ENCODE measurements at places on chromosomes 2 and 18. TPM values are rescaled to one million over a fixed set of nuclear protein-coding genes. Genes with fewer than 3 reads are reported as not detected.

DNA sequence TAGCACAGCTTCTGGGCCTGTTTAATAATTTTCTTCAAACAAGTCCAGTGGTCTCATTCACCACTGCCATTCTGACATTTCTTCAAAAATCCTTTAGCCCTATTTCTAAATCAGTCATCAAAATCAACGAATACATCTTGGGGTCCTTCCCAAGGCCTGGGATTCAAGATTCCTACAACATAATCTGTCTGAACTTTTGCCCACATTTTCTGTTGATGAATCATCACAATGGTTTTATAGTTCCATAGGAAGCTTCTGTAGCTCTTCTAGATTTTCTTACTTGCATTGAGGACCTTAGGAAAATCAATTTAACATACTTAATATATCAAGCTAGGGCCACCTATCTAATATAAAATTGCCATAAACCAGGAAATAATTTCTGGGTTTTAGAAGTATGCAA, 811.8 kb upstream of the ACVR2A start:
- DNase-seq, result no peak

DNA sequence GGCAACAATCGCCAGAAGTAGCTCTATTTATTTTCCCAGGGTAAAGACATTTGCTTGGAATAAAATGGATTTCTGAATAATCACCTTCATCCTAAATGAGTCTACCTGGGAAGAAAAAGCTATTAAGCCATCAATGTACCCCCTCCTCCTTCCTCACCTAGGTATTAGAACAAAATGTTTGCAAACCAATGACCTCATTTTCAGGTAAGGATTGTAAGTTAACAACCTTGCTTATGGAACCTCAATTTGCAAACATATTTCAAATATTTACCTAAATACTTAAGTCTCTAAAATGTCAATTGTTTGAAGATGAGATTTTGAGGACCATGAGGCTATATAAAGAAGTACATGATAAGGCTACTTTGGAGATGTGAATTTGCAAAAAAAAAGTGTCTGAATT, 43.9 kb downstream of the CAVIN2 start:
- no peak for DNase-seq

GRCh38 chr2:83017366-83018090, 1441.6 kb downstream of the SUCLG1 start:
- DNase-seq, result no peak

DNA sequence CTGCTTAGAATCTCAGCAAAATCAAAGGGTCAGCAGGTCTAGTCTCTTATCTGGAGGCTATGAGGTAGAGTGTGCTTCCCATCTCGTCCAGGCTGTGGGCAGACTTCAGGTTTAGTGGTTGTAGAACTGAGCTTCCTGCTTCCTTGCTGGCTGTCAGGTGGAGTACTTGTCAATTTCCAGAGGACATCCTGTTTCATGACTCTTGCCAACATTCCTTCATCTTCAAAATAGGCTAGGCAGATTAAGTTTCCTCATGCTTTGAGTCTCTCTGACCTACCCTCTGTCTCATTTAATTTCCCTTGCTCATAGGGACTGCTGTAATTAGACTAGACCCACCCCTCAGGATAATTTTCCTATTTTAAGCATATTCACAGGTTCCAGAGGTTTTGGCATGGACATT, 562.6 kb downstream of the SPAG16 start:
- no peak for DNase-seq

- no peak for DNase-seq
Observed at GRCh38 chr2:86570059-86570458, 6.8 kb upstream of the CHMP3 start.

- no peak for DNase-seq
Observed at GRCh38 chr18:23824669-23825068, 135.4 kb downstream of the LAMA3 start.

DNA sequence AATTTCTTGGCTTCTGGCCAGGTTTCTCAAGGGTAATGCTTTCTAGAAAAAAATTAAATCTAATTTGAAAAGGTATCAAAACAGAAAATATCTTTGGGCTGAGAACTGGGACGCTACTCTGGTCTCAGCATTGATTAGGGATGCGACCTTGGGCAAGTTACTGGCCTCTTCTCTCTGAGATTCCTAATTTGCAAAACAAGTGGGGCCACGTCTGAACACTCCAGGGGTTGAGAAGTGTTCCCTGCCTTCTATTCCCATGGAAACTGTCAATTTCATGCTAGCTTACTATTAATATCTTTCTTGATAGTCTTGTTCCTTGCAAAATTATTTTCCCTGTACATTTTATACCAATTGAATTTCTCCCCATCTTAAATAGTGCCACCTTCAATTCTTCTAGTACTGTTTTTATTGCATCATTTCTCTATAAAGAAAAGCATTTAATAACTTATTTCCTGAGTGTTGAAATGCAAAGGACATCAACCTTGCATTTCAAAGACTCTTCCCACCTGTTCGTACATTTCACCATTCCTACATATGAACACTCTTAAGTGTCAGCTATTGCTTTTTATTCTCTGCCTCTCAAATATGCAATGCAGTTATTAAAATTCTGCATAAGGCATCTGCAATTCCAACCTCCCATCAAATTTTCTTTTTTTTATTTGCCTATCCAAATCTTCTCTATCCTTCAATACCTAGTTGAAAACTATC, 118.3 kb upstream of the DSEL start:
- no peak for DNase-seq

- DNase-seq, result peak; percentile 27
Observed at GRCh38 chr2:237892984-237893595, 33.7 kb downstream of the RAMP1 start.

DNA sequence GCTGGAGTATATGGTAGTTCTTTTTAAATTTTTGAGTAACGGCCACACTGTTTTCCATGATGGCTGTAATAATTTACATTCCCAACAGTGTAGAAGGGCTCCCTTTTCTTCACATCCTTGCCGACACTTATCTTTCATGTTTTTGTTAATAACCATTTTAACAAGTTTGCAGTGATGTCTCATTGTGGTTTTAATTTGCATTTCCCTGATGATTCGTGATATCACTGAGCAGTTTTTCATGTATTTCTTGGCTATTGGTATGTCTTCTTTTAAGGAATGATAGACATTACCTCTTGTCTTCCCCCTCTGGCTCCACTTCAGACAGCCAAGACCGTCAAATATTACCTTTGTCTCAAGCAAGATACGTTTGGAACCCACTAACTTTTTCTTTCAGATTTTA, 371.1 kb upstream of the NRP2 start:
- no peak for DNase-seq

GRCh38 chr2:137420744-137421143, 543.5 kb upstream of the HNMT start:
- no peak for DNase-seq

DNA sequence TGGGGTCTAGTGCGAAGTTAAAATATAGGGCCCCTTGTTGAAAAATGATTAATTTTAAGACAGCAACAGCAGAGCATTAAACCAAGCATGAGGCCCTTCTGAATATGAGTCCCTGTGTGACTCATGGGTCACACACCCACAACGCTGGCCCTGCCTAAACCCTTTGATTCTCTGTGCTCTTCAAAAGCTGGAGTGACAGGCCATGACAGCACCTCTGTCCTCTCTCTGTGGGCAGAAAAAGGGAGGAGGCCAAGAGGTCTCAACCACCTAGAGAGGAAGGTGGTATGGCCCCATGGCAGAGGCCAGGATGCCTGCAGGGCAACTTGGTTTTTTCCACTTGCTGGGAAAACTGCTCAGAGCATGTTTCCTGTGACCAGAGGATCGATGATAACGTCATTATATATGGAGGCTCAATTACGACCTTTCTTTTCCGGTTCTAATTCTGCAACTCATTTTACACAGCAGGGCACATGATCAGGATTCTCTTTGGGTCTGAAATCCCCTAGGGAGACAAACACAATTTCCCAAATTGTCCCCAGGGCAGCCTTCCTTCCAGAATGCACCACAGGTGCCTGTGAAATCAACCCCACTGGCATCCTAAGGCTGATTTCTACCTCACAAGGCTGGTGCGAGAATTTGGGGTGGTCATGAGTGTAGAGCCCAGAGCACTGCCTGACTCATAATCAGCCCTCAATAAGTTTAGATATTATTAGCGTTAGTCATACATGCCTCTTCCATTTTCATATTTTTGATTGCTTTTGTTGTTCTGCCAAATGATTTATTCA, 102.0 kb upstream of the PPP1CB start:
- peak; percentile 71 for DNase-seq

- DNase-seq, result no peak
Observed at GRCh38 chr2:168751104-168751740, 51.2 kb upstream of the NOSTRIN start.

DNA sequence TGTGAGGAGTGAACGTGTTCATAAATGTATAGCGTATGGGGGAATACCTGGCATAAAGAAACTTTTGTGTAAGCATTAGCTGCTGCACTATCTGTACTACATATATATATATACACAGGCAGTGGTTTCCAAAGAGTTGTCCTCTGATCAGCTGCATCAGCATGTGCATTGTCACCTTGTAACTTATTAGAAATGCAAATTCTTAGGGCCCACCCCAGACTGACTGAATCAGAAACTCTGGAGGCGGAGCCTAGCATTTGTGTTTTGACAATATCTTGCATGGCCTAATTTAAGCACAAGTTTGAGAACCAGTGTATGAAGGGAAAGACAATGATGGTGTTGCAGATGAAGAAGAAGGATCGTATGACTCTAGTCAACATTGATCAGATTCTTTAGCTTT, 299.5 kb downstream of the CCDC102B start:
- no peak for DNase-seq

DNA sequence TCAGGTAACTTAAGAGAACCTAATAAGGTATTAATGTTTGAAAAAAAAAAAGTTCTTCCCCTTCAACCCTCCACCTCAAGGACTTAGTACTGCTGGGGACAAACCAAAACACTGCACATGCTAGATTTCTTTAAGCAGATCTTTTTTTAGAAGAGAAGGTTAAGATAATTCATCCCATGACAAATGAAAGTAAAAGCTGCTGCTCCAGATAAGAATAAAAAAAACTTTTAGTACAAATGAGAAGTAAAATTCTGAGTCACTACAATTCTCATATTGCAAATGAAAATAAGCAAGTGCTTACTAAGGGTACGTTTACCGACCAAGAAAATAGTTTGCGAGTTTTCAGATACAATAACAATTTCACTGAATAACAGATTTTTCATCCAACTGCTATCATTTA, 8.9 kb downstream of the STAM2 start:
- DNase-seq, result no peak

GRCh38 chr2:88574445-88574844, 52.8 kb downstream of the EIF2AK3 start:
- DNase-seq, result no peak

- no peak for DNase-seq
Observed at GRCh38 chr18:5015213-5015612, 181.8 kb downstream of the AKAIN1 start.

DNA sequence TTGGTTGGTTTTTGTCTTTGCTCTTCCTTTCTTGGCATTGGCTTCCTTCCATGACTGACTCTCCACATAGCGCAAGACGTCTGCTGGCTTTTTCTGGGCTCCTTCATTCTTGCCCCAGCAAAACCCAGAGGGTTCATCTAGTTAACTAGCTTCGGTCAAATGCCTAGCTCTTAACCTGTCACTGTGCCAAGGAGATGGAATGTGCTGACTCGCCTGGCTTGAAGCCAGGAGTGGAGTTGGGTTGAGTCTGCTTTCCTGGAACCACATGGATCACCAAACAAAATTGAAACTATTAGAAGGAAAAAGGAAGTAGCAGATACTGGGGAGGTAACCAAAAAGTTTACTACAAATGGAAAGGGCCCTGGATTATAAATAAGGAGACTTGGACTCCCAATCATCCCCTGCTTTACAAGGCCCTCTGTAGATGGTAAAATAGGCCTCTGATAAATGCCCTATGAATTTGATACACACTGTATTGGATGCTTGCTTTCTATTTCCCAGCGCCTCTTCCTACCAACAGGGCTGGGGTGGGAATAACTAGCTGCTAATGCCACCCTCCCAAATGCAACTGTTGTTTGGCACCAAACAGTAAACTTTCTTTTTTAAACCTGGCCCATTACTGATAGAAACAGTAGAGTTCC, 11.3 kb downstream of the MALT1 start:
- no peak for DNase-seq

GRCh38 chr18:68429111-68429510, 285.8 kb downstream of the TMX3 start:
- DNase-seq, result no peak

DNA sequence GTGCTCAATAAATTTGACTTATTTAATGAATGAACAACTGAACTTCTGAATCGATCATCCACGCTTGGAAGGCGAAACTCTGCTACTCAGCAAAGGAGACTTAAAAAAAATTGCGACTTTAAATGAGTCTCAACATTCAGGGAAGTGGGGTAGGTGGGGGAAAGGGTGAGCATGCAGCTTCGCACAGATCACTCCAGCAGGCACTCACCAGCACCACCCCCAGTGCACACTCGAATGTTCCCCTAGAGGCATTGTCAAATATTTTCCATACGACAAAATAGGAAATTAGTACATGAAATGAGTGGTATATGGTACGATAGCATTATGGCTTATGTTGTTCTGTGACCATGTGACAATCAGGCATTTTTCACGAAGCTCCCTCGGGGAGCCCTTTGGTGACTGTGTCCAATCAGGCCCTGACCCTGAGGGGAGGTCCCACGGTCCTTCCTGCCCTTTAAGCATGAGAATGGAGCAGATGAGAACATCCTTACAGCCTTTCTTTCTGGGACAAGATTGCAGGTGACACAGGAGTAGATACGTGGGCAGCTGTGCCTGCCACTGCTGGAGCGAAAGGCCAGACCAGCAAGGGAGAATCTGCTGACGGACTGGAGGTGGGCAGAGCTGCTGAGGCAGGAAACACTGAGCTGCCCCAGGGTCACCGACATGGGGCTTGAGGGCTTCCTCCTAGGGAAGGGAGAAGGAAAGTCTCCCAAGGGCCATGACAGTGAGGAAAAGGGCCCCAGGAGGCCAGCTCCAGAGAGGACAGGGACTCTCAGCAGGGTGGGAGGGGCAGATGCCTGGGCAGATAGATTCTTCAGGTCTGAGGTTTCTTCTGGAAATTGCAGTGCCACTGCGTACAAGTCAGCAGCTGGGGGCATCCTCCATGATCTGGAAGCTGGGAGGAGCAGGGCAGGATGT, 101.3 kb upstream of the ID2 start:
- no peak for DNase-seq

Gene NCKAP5
- 9.1 TPM for total RNA-seq

Gene BCL11A
- 35.4 TPM for total RNA-seq

Gene PTH2R
- not detected for total RNA-seq

Gene ZFAND2B
- 114 TPM for total RNA-seq

Gene CDH19
- 2.5 TPM for total RNA-seq

Gene PLCD4
- 1.5 TPM for total RNA-seq

Gene MC4R
- total RNA-seq, result not detected

Gene STAT4
- 6.4 TPM for total RNA-seq

Gene ICOS
- not detected for total RNA-seq

Gene CFAP221
- 2.8 TPM for total RNA-seq

Gene STARD6
- not detected for total RNA-seq

Gene DAW1
- not detected for total RNA-seq

Measured in Peyer's patch (tissue), 4 donors.